ENCODE measurements at places on chromosomes 4 and X.

DNA sequence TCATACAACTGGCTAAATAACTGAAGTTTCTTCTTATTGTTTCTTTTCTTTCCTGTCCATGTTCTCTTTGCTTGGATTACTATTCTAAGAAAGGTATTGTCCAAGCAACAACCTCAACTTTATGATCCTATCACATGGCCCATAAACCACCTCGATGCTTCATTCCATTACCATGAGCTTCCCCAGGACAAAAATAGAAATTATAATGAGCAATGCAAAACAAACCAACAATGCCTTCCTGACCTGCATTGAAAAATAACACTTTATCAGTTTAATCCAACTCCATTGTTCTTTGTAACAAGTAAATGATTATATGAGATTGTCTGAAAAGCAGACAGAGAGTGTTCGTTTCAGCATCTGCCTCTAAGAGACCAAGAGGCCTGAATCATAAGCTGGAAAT is 148.8 kb downstream of the HS6ST2 start:
- DNase-seq, result no peak

DNA sequence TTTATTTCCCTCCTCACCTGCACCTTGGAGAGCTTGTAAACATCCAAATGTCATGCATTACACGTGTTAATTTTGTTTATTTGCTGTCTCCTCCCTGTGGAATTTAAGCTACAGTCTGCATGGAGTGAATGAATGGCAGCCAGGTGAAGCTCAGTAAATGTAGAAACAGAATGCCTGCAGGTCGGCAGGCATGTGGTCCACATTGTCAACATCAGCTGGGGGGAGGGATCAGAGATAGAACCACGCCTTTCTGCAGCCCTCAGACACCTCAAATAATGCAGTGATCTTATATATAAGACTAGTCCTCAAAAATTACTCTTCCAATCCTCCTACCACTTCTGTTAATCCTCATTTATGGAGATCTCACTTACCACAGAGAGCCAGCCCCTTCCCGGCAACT is 131.2 kb upstream of the KIT start:
- no peak for DNase-seq

- DNase-seq, result no peak
These were observed 37.1 kb downstream of the CPE start for GRCh38 chr4:165415910-165416309.

GRCh38 chr4:10639100-10639499 is 45.5 kb downstream of the CLNK start:
- no peak for DNase-seq

GRCh38 chr4:115213716-115214115 is 100.3 kb upstream of the NDST4 start:
- DNase-seq, result no peak

DNA sequence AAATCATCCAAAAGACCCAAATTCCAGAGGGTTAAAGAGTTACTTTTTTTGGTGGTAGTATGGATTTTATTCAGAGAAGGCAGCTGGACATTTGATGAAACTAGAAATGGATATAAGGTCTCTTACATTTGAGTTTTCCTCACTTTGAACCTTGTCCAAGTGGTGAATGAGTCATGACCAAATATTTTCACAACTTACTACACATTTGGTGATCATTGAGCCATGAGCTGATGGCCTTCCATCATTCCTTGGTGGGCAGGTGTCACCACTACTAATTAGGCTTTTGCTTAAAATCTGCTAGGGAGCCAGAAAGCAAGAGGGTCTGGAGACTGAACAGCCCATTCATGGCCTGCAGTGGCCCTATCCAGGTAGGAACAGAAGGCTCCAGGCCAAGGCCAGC is 620.2 kb upstream of the INTU start:
- DNase-seq, result no peak

DNA sequence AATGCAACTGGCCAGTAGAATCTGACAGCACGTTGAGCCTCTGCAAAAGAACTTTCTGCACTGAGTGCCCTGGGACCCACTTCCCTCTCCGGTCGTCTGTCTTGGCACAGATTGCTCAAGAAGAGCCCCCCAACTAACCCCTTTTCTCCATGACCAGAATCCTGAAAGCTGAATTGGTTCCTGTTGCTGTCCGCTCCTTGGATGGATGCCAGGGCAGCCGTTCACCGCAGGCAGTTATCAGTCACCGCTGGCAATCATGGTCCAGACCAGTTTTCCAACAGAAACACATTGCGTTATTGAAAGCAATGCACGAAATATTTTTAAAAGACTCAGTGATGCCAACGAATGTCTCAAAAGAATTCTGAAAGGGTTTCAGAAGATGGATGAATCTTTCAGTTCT is 733.7 kb upstream of the FRG1 start:
- no peak for DNase-seq

- DNase-seq, result no peak
These were observed 14.7 kb upstream of the CLCN4 start for GRCh38 chrX:10142041-10142599.

DNA sequence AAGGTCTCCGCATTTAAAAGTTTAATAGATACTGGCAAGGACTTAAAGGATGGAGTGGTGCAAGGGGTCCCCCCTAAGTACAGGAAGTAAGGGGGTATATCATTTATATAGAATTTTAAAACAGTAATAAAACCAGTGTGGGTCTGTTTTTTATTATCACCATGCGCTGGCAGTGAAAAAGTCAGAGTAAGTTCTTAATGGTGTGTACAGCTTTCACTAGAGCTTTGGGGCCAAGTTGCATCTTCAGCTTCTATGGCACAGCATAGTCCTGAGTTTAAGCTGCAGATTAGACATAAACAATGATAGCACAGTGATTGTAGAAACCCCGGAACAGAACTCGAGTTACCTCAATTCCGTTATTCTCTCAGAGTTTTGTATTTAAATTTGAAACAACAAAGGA is 27.6 kb downstream of the RHOH start:
- no peak for DNase-seq

DNA sequence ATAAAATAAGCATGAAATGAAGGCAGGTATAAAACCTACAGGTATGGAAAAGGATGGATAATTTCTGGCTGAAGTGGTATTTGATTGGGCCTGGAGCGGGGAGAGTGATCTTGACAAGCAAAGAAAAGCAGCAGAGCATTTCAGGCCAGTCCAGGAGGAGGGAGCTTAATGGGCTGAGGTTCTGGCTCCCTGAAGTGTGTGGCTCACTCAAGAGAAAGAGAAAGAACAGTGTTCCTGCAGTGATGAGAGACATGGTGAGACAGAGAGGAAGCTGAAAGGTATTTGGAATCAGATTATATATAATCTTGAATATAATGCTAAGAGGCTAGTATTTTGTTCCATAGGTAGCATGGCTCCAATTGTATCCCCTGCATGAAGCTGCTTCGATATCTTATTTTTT is 153.5 kb downstream of the MGST2 start:
- DNase-seq, result no peak
